ENCODE measurements at places on chromosomes 2 and 18.

- H3K4me1 ChIP-seq = no peaks in the 10 kb centered on the region
- H3K36me3 ChIP-seq = no peaks in the 10 kb centered on the region
Measured at GRCh38 chr2:11011359-11011758, 99.6 kb downstream of the KCNF1 start.

DNA sequence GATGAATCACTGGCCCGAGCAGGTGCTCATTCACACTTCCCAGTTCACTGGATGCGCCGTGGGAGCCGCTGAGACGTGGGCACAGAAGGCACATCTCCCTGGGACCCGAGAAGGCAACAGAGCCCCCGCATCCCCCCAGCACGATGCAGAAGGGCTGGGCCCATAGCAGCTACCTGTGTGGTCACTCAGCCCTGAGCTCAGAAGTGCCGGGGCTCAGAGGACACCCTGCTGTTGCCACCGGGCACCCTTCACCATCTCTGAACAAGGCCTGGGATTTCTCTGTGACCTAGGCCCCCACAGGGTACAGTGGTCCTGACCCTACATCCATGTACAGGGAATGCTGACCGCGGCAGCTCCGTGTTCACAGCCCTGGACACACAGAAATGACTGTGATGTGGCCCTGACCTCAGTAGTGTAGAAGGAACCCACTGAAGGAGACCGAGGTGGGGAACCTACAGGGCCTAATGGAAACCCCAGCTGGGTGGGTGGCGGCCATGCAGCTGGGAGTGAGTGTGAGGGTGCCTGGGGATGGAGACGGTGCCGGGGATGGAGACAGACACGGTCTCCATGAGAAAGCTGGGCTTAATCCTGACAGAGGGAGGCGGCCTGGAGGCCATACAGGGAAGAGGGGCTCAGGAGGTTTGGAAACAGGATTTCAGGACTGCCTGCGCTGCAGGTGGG is 111.9 kb upstream of the OTOS start:
- no peak for DNase-seq
- no peak overlapping the region for H3K4me3 ChIP-seq
- H3K27ac ChIP-seq = no peak overlapping the region
- H3K27me3 ChIP-seq = no peaks in the 10 kb centered on the region

- no peak for DNase-seq
- H3K36me3 ChIP-seq = no peaks in the 10 kb centered on the region
- H3K27me3 ChIP-seq = no peaks in the 10 kb centered on the region
- H3K4me3 ChIP-seq = no peak overlapping the region
- no peak overlapping the region for H3K27ac ChIP-seq
- no peaks in the 10 kb centered on the region for H3K4me1 ChIP-seq
Measured at GRCh38 chr2:236828820-236829219, 256.9 kb upstream of the COPS8 start.

GRCh38 chr18:14104906-14105748 is 27.1 kb downstream of the ZNF519 start:
- no peak overlapping the region for H3K27ac ChIP-seq
- H3K4me3 ChIP-seq = no peak overlapping the region
- H3K4me1 ChIP-seq = no peaks in the 10 kb centered on the region
- no peak for DNase-seq
- H3K36me3 ChIP-seq = no peaks in the 10 kb centered on the region
- no peaks in the 10 kb centered on the region for H3K27me3 ChIP-seq

- no peaks in the 10 kb centered on the region for H3K36me3 ChIP-seq
- no peak overlapping the region for H3K27ac ChIP-seq
- no peak for DNase-seq
- no peaks in the 10 kb centered on the region for H3K27me3 ChIP-seq
- no peaks in the 10 kb centered on the region for H3K4me1 ChIP-seq
Measured at GRCh38 chr2:13751955-13752354, 880.6 kb upstream of the LRATD1 start.

DNA sequence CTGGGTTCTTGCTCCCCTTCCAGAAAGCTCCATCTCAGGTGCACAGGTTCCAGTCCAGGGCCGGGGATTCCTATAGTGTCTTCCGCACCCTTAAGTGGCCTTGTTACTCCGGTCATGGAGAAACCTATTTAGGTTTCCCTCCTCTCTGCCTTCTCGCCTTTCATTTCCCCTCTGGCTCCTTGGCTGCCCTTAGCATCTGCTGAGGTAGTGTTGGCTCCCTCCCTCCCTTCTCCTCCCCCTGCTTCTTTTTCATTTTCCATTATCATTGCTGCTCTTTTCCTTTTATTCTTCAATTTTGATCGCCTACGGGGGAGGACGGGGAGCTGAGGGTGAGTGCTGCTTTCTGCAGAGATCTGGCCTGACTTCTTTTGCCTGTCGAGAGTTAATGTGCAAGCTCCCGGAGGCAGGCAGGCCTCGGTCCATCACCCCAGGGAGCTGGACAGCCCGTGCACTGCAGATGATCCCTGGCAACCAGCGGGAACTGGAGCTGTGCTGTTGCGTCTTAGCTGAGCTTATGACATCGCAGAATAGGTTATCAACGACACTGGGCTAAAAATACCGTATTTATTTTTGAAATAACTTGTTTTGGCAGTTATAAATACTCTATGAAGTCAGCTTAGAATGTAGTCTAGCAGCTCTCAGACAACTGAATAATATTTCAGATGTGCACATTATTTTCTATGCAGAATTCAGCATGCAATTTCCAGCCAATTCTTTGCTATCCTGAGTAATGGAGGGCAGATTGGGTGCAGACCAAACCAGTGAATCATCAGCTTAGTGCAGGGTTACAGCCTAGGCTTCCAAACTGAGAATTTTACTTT is 141.9 kb downstream of the SLC4A3 start:
- no peaks in the 10 kb centered on the region for H3K36me3 ChIP-seq
- H3K27ac ChIP-seq = no peak overlapping the region
- no peaks in the 10 kb centered on the region for H3K27me3 ChIP-seq
- H3K4me1 ChIP-seq = no peaks in the 10 kb centered on the region
- DNase-seq = no peak

DNA sequence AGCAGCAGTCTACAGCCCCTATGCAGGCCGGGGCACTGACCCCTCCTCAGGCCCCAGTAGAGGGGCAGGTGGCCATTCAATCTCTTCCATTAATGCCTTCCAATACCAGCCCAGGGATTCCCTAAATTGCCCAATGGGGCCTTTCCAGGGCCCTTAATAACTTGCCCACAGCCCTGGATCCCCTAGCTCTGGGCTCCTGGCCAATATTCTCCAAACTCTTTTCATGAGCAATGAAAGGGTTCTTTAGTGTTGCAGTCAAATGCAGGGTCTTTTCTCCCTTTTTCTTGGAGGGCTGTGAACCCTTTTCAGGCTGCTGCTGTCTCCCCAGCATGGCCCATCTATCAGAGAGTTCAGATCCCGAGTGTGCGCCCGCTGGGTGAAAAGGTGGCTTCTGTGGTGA is 41.3 kb upstream of the SLC1A4 start:
- H3K4me1 ChIP-seq = peaks cover 28% of the 10 kb centered on the region
- H3K36me3 ChIP-seq = no peaks in the 10 kb centered on the region
- no peak overlapping the region for H3K4me3 ChIP-seq
- H3K27me3 ChIP-seq = no peaks in the 10 kb centered on the region

GRCh38 chr2:85831735-85832134 is 57.1 kb downstream of the ST3GAL5 start:
- no peaks in the 10 kb centered on the region for H3K36me3 ChIP-seq
- DNase-seq = no peak
- H3K27me3 ChIP-seq = no peaks in the 10 kb centered on the region
- peaks cover 12% of the 10 kb centered on the region for H3K4me1 ChIP-seq

DNA sequence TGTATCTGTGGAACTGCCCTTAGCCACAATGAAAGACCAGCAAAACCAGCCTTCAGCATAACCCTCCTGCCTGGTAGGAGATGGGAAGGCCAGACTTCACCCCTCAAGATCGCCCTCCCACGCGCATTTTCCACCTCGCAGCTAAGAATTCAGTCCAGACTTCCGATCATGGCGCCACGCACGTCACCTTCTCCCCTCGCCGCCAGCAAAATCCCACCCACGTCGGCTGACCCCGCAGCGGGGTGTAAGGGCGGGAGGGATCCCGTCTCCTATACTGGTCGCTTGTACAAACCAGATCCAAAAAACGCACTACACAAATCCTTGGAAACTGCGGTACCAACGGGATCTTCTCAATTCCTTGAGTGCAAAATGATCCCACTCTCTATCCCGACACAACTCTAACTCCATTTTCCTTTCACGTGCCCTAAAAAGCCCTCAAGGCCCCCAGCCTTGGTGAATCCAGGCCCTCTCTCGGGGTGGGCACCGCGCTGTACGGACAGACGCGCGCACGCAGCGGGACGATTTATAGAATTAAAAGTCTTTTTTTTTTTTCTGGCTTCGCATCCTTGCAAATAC is 1.0 kb upstream of the BMPR2 start:
- no peaks in the 10 kb centered on the region for H3K27me3 ChIP-seq
- peak overlapping the region; percentile 49 for H3K27ac ChIP-seq
- peak; percentile 24 for DNase-seq
- no peaks in the 10 kb centered on the region for H3K36me3 ChIP-seq
- peaks cover 12% of the 10 kb centered on the region for H3K4me1 ChIP-seq

GRCh38 chr2:139271149-139271548 is 491.0 kb upstream of the NXPH2 start:
- no peak overlapping the region for H3K27ac ChIP-seq
- no peaks in the 10 kb centered on the region for H3K36me3 ChIP-seq
- H3K27me3 ChIP-seq = no peaks in the 10 kb centered on the region
- H3K4me3 ChIP-seq = no peak overlapping the region
- no peaks in the 10 kb centered on the region for H3K4me1 ChIP-seq

DNA sequence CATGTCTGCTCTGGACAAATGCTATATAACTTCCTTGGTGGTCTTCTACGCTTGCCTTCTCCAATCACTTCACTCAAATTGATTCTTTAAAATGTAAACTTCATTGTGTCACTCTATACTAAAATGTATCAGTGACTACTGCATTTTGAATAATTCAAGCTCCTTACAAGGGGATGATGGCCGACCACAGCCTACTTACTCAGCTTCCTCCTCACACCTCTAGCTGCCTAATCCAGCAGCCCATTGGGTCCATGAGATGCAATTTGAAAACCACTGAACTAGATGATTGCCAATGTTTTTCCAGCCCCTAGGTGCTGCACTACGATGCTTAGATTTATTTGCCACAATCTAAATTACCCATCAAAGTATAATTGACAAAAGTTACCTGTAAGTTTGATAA is 120.7 kb downstream of the CTAGE1 start:
- no peaks in the 10 kb centered on the region for H3K4me1 ChIP-seq
- no peak overlapping the region for H3K27ac ChIP-seq

DNA sequence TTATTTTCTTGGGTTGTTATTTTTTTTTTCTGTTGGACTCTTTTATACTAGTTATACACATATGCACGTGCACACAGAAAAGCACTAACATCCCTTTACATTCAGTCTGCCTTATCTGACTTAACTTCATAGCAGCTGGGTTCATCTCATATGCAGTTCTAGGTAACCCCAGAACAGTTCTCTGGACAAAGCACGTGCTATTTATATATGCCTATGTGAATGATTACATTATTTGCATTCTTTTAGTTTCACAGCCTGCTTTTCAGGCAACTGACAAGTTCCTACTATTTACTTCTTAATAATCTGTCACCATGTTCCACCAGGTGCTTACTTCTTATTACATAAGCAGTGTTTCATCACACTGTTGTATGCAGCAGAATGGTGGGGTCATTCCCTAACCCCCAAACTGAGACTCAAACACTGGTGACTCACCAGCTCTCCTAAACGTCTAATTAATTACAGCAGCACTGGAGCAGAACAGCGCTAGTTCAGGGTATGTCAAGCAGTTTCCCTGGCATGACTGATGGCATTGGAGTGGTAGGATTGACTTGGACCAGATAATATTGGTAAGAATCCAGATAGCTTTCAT is 372.8 kb downstream of the CLIP4 start:
- H3K27me3 ChIP-seq = no peaks in the 10 kb centered on the region
- no peak overlapping the region for H3K4me3 ChIP-seq
- H3K36me3 ChIP-seq = no peaks in the 10 kb centered on the region
- H3K27ac ChIP-seq = no peak overlapping the region

DNA sequence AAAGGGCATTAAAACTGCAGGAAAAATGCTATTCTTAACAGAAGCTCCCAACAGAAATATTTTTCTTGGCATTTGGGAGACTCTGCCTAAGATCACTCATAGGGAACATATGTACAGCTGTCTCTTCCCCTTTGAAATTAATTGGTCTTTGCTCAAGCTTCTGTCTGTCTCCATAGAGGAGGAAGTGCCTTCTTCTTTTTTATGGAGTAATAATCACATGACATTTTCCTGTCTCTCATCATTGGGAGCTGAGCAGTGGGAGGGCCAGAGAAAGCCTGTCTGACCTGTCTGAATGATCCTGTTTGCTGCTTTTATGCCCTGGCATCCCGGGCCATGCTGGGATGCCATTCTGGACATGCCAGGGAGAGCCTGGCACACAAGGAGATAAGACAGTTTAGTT is 145.6 kb downstream of the AQP4 start:
- DNase-seq = no peak
- H3K27me3 ChIP-seq = no peaks in the 10 kb centered on the region
- H3K4me3 ChIP-seq = no peak overlapping the region
- no peaks in the 10 kb centered on the region for H3K4me1 ChIP-seq
- no peaks in the 10 kb centered on the region for H3K36me3 ChIP-seq

DNA sequence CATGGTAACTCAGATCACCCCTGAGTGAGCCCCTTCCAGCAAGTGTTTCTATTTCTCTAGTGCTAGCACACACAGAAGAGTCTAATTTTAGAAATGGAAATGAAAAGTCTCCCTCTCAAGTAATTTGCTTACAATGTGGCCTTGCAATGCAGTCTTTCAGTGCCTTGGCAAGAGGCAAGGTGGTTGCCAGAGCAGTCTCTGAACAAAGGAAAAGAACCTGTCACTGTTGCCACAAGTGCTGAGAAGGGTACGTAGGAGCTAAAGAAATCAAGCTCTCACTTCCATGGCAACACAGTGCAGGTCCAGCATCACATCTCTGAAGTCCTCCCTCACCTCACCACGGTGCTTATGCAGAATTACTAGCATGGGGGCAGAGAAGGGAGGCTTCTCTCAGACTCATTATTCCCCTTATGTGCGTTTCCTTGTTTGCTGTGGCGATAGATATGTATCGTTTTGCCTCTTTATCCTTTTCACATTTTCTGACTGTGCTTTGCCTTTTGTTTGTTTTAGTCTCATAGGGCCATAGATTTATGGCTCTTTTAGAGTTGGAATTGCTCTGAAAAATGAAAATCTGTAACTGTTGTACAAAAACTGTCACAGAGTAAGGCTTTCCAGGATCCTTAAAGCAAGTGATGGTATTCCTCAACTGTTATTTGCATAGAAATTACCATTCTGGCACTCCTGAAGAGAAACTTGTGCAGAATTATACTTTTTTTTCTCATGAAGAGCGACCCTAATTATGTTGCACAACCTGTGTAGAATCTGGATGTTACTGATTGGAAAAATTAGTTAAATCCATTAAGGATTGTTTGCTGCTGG is 164.8 kb downstream of the CCDC85A start:
- no peak overlapping the region for H3K4me3 ChIP-seq
- DNase-seq = no peak
- H3K27ac ChIP-seq = no peak overlapping the region

DNA sequence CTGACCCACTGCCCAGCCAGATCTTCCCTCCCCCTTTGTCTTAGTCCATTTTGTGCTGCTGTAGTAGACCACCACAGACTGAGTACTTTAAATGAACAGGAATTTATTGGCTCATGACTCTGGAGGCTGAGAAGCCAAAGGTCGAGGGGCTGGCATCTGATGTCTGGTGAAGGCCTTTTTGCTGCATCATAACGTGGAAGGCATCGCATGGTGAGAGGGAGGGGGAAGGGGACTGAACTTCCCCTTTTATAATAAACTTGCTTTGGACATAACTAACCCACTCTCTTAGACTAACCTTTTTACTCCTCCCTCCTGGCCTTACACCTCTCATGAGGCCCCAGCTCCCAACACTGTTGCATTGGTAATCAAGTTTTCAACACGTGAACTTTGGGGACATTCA is 83.8 kb downstream of the MAP4K4 start:
- H3K36me3 ChIP-seq = no peaks in the 10 kb centered on the region
- no peak for DNase-seq
- no peaks in the 10 kb centered on the region for H3K27me3 ChIP-seq
- H3K4me3 ChIP-seq = no peak overlapping the region
